ENCODE measurements at places on chromosomes 5 and 9. TPM values are rescaled to one million over a fixed set of nuclear protein-coding genes. Genes with fewer than 3 reads are reported as not detected.

DNA sequence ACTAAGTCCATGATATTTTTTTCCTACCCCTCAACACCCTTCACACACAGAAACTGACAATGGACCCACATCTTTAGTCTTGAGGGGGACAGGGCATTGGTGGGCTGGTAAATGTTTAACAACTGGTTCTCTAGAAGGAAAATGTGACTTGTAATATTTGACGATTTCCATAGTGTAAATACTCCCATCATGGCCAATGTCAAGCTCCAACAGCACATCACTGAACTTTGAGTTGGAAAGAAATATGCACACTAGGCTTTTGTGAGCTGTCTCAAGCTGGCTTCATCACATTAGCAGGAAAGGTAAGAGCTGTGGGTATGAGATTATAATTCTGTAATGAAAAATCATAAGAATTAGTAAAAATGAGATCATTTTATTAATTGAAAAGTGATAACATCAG is 189.9 kb upstream of the PRLR start:
- H3K4me1 ChIP-seq = no peaks in the 10 kb centered on the region
- no peak overlapping the region for H3K4me3 ChIP-seq
- no peaks in the 10 kb centered on the region for H3K36me3 ChIP-seq
- no peak for DNase-seq

GRCh38 chr9:6218099-6218502 is 2.5 kb downstream of the IL33 start:
- H3K36me3 ChIP-seq = no peaks in the 10 kb centered on the region
- no peak overlapping the region for H3K27ac ChIP-seq
- no peak overlapping the region for H3K4me3 ChIP-seq
- H3K4me1 ChIP-seq = no peaks in the 10 kb centered on the region
- no peak for DNase-seq

GRCh38 chr5:83246071-83246470 is 168.7 kb downstream of the XRCC4 start:
- H3K36me3 ChIP-seq = no peaks in the 10 kb centered on the region
- no peaks in the 10 kb centered on the region for H3K27me3 ChIP-seq
- no peak overlapping the region for H3K4me3 ChIP-seq
- H3K27ac ChIP-seq = no peak overlapping the region
- H3K4me1 ChIP-seq = no peaks in the 10 kb centered on the region

DNA sequence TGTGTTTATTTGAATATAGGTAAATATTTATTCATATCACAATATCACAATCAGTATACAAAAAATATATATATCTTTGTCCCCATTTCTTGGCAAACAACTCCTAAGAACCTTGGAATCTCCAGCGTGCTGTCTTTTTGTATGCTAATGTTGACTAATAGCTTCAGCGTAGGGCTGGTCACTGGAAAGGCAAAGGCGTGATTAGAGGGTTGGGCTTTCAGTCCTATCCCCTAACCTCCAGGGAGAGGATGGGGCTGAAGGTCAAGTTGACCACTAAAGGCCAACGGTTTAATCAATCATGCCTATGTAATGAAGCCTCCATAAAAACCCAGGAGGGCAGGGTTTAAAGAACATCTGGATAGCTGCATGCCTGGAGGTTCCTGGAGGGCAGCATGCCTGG is 79.6 kb upstream of the BNC2 start:
- no peak overlapping the region for H3K27ac ChIP-seq
- H3K4me3 ChIP-seq = no peak overlapping the region
- no peak for DNase-seq
- H3K36me3 ChIP-seq = no peaks in the 10 kb centered on the region
- H3K4me1 ChIP-seq = no peaks in the 10 kb centered on the region

DNA sequence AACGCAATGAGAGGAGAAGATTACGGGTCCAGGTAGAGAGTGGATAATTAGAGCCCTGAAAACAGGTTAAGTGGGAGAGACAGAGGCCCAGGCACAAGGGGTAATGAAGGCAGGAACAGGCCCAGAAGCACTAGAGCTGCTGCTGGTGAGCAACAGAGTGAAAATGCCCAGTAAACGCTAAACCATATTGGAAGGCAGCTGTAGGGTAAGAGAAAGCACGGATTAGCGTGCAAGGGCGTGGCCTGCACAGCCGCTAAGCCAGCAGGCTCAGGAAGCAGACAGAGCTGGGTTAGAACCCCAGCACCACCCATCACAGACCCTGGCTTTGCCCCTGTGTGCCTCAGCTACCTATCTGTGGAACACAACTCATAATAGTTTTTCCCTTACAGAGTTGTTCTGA is 93.2 kb downstream of the PAX5 start:
- H3K4me3 ChIP-seq = no peak overlapping the region
- peaks cover 30% of the 10 kb centered on the region for H3K36me3 ChIP-seq
- peaks cover 28% of the 10 kb centered on the region for H3K4me1 ChIP-seq

DNA sequence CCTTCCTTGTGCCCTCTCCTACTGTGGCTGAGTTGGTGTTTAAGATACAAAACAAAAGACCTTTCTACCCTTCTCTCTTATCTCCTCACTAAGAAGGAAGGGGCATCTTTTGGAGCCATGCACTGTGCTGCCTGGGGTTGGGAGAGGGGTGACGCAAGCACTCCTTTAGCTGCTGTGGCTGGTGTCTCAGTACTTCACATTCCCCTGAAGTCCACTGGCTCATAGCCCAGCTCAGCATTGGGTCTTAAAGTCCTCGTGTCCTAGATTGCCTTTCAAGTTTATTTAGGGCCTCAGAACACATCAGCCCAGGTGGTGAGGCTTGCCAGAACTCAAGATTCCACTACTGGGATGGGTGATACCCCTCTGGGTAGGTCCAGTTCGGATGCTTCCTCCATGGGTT is 325.9 kb upstream of the CYLC2 start:
- H3K4me1 ChIP-seq = no peaks in the 10 kb centered on the region
- no peaks in the 10 kb centered on the region for H3K27me3 ChIP-seq
- H3K27ac ChIP-seq = no peak overlapping the region
- H3K4me3 ChIP-seq = no peak overlapping the region
- no peaks in the 10 kb centered on the region for H3K36me3 ChIP-seq

GRCh38 chr9:11023201-11023600 is 410.4 kb upstream of the PTPRD start:
- H3K36me3 ChIP-seq = no peaks in the 10 kb centered on the region
- H3K4me1 ChIP-seq = no peaks in the 10 kb centered on the region
- no peaks in the 10 kb centered on the region for H3K27me3 ChIP-seq
- no peak overlapping the region for H3K4me3 ChIP-seq

DNA sequence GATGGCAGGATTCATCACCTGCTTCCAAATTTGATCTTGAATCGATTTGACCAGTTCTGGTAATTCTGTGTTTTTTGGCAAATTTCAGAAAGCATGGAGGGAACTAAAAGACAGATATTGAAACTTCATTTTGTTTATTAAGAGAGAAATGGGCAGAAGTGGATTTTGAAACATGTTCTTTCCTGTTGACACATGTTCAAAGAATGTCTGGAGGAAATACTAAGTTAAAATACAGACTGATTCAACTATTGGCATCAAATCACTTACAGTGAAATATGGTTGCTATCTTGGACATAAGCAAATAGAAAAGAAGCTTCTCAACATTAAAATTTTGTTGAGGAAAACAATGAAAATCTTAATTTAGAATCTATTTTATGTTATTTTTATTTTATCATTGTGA is 19.3 kb upstream of the GZMK start:
- no peak overlapping the region for H3K4me3 ChIP-seq
- no peaks in the 10 kb centered on the region for H3K36me3 ChIP-seq
- no peaks in the 10 kb centered on the region for H3K4me1 ChIP-seq
- no peak overlapping the region for H3K27ac ChIP-seq
- DNase-seq = no peak

DNA sequence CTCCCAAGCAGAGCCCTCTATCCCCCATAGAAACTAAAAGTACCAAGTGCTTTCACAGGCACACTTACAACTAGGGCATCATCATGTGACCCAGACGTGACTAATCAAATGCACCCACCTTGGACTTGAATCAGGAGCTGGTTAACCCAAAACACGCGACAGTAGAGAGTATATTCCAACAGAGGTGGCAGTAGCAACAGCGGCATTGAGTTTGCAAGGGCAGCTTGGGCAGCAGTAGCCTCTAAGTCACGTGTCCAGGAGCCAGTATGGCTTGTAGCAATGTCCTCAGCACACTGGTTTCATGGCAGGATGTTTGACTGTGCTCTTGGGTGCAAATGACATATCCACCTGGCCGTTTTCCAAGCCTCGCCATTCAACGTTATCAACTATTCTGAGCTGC is 73.4 kb upstream of the DNAH5 start:
- DNase-seq = no peak
- H3K27ac ChIP-seq = no peak overlapping the region
- no peaks in the 10 kb centered on the region for H3K36me3 ChIP-seq
- H3K4me3 ChIP-seq = no peak overlapping the region
- no peaks in the 10 kb centered on the region for H3K27me3 ChIP-seq
- no peaks in the 10 kb centered on the region for H3K4me1 ChIP-seq

GRCh38 chr9:129464972-129465833 is 155.7 kb downstream of the C9orf50 start:
- no peak overlapping the region for H3K27ac ChIP-seq
- peaks cover 6% of the 10 kb centered on the region for H3K4me1 ChIP-seq
- no peak overlapping the region for H3K4me3 ChIP-seq
- no peaks in the 10 kb centered on the region for H3K36me3 ChIP-seq

- no peak overlapping the region for H3K4me3 ChIP-seq
- H3K4me1 ChIP-seq = peaks cover 25% of the 10 kb centered on the region
- H3K27ac ChIP-seq = no peak overlapping the region
- H3K36me3 ChIP-seq = no peaks in the 10 kb centered on the region
Measured at GRCh38 chr5:132752581-132753125, 5.4 kb downstream of the CCNI2 start.

- H3K27me3 ChIP-seq = no peaks in the 10 kb centered on the region
- no peak for DNase-seq
- H3K27ac ChIP-seq = no peak overlapping the region
- H3K36me3 ChIP-seq = no peaks in the 10 kb centered on the region
Measured at GRCh38 chr5:93359296-93359959, 221.6 kb downstream of the NR2F1-AS1 start.

GRCh38 chr5:173670130-173670651 is 53.7 kb upstream of the BOD1 start:
- H3K27me3 ChIP-seq = no peaks in the 10 kb centered on the region
- H3K36me3 ChIP-seq = no peaks in the 10 kb centered on the region
- no peak overlapping the region for H3K4me3 ChIP-seq
- DNase-seq = no peak
- H3K4me1 ChIP-seq = no peaks in the 10 kb centered on the region
- H3K27ac ChIP-seq = no peak overlapping the region

- no peak overlapping the region for H3K27ac ChIP-seq
- H3K36me3 ChIP-seq = peaks cover 4% of the 10 kb centered on the region
- H3K4me1 ChIP-seq = no peaks in the 10 kb centered on the region
- no peak overlapping the region for H3K4me3 ChIP-seq
- no peak for DNase-seq
- H3K27me3 ChIP-seq = no peaks in the 10 kb centered on the region
Measured at GRCh38 chr5:150750469-150750868, 8.3 kb downstream of the DCTN4 start.

DNA sequence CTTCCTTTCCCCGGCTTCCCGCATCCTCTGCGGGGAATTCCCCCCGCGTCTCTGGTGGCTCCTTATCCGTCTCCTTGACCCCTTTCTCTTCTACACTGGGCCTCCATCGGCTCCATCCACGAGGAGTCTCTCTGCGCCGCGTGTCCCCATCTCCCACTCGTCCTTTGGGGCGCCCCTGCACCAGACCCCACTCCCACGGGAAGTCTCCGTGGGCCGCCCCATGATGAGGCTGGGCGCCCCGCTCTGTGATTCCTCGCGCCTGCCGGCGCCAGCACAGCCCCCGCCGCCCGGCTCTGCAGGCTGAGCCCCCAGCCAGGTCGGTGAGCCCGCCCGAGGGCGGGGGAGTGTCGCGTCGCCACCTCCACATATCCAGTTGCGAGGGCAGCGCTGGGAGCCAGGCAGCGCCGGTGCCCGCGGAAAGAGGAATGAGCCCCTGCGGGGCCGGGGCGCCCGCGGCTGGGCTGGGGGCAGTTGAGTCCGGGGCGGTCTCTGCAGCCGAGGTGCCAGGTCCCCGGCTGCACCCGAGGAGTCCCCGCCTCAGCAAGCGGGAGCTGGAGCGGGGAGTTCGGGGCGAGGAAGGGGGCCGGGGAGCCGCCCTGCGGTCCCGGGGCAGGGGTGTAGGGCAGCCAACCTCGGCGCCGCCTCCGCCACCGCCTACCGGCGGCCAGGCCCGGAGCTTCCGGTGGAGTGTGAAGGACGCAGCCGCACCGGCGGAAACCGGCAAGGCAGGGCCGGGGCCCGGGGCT is 2.1 kb upstream of the TRAF1 start:
- peaks cover 48% of the 10 kb centered on the region for H3K4me1 ChIP-seq
- H3K27me3 ChIP-seq = no peaks in the 10 kb centered on the region
- H3K4me3 ChIP-seq = peak overlapping the region; percentile 88
- no peak for DNase-seq
- no peaks in the 10 kb centered on the region for H3K36me3 ChIP-seq

GRCh38 chr5:80713631-80714030 is 58.8 kb upstream of the DHFR start:
- H3K4me1 ChIP-seq = no peaks in the 10 kb centered on the region
- H3K27me3 ChIP-seq = no peaks in the 10 kb centered on the region
- H3K27ac ChIP-seq = no peak overlapping the region
- no peak for DNase-seq
- H3K4me3 ChIP-seq = no peak overlapping the region

DNA sequence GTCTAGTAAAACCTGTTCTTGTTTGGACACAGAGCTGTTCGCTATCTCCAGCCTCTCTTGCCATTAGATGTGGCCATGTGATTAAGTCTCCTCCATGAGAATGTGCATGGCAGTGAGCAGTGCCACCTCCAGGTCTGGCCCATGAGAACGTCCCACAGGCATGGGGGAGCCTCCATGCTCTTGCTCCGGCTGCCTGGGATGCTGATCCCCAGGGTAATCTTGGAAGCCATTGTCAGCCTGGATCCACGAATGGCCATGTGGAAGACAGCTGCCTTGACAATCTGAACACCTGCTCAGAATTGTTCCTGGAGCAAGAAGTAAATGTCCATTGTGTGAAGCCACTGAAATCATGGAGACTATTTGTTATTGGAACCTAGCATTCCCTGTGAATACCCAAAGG is 83.5 kb downstream of the FSTL4 start:
- H3K27ac ChIP-seq = no peak overlapping the region
- DNase-seq = no peak
- no peak overlapping the region for H3K4me3 ChIP-seq
- H3K36me3 ChIP-seq = no peaks in the 10 kb centered on the region
- H3K27me3 ChIP-seq = no peaks in the 10 kb centered on the region

PCDH1 gene
- total RNA-seq = 0.36 TPM

GFPT2 gene
- total RNA-seq = 0.33 TPM

FREM1 gene
- 0.11 TPM for total RNA-seq

WDR5 gene
- total RNA-seq = 43.7 TPM

MTRR gene
- 47.9 TPM for total RNA-seq

SLC27A6 gene
- not detected for total RNA-seq

ORM2 gene
- total RNA-seq = 0.64 TPM
